ENCODE measurements at places on chromosomes 12 and 14. TPM values are rescaled to one million over a fixed set of nuclear protein-coding genes. Genes with fewer than 3 reads are reported as not detected.

RHOJ gene
- 0.54 TPM for total RNA-seq

SMOC1 gene
- 2.7 TPM for total RNA-seq

TMEM52B gene
- 0.48 TPM for total RNA-seq

TAS2R8 gene
- not detected for total RNA-seq

PFKM gene
- total RNA-seq = 33.9 TPM

CCDC197 gene
- not detected for total RNA-seq

ARMH4 gene
- total RNA-seq = 4.2 TPM

RIMKLB gene
- total RNA-seq = 26.2 TPM

NAV3 gene
- 17.0 TPM for total RNA-seq

VDR gene
- total RNA-seq = 21.9 TPM

AMDHD1 gene
- 0.67 TPM for total RNA-seq

GPRC5A gene
- total RNA-seq = 28.7 TPM

Measured in kidney epithelial cell (primary cell).